SIG-M5 (cell line): ENCODE measurements at places on chromosomes 1 and 21.

DNA sequence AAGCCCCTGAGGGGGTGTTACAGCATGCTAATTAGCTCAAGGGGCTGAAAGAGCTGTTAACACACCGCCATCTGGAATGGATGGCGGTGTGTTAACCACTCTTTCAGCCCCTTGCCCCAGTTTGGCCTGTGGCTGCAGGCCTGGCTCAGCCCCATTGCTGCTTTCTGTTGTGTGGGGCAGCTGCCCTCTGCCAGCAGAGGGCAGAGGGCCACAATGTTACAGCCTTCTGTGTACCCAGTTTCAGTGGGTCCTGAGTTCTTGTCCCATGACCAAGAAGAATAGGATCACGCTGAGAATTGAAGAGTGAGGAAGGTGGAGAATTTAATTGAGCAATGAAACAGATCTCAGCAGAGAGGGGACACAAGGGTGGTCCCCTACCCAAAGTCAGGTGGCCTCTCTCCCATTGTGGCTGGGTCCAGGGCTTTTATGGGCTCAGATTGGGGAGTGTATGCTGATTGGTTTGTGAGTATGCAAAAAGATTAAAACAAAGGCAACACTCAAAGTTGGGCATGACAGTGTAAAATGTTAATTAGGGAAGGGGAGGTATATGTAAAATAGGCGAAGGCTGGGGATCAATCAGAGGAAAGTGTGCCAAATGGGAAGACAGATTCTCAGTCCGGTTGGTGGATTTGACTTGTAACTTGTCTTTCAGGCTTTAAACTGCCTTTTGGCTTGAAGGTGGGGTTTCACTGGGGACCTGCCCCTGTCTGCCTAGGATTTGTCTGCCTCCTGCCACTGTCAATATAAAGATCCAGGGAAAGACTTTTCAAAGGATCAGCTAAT, 142.2 kb downstream of the RABGAP1L start:
- DNase-seq: no peak

GRCh38 chr1:207654320-207654719, 9.4 kb downstream of the CR1L start:
- DNase-seq: no peak

GRCh38 chr1:239232921-239233320, 153.4 kb upstream of the CHRM3 start:
- no peak for DNase-seq

GRCh38 chr21:37425001-37425400, 58.4 kb downstream of the DYRK1A start:
- no peak for DNase-seq

- DNase-seq: no peak
Measured at GRCh38 chr1:83691953-83692500, 306.9 kb downstream of the TTLL7 start.

DNA sequence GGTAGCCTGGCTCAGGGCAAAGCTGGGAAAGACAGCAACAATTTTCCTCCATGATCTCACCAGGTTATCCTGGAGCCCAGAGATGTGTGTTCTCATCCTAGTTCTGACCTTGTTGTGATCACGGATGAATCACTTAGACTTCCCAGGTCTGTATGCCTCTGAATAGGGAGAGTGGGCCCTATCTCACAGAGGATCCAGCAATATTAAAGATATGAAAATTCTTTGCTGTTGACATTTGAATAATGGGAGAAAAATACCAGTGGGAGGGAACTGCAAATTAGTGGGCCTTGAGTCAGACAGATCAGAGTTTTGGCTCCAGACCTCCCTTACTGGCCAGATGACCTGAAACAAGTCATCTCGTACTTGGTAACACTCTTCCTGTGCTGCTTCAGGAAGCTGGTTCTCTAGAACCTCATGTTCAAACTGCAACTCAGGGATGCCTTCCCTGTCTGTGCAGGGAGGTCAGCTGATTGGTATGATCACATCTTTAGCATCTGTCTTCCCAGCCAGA, 32.8 kb upstream of the RNF19B start:
- DNase-seq: no peak

DNA sequence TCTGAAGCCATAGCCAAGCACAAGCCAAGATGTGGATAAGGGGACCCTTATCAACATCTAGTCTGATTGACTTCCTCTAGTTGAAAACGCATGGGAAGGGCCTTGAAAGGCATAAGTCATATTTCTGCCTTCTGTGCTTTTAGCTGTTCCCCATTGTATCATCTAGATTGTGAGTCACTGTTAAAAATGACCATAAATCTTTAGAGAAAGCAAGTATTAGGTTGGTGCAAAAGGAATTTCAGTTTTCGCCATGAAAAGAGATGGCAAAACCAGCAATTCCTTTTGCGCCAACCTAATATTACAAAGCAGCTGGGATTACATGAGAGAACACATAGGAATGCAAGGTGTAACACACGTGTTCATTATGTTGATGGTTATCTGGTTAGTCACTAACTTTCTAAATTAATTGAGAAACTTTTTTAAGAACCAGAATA, 63.6 kb downstream of the CLIC6 start:
- DNase-seq: no peak

- DNase-seq: no peak
Measured at GRCh38 chr1:212293579-212293978, 8.4 kb downstream of the PPP2R5A start.

- DNase-seq: no peak
Measured at GRCh38 chr1:81119319-81119718, 681.4 kb upstream of the ADGRL2 start.

GRCh38 chr1:182634306-182635072, 30.3 kb upstream of the RGS16 start:
- DNase-seq: no peak

DNA sequence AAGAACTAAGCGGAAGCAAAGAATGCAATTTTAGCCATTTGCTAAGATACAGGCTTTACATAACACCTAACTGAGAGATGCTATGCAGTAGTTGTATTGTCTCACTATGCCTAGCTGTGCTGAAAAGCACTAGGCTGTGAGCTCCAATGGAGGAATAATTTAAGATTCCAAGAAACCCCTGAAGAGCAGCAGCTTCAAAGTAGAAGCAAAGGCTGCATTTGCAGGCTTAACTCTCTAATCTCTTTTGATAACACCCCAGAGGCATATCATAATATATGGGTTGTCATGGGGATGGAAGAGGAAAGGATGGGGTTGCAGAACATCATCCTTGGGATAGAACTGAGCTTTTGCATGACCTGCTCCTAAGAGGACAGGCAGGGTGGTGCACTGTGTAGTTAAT, 102.0 kb downstream of the ERG start:
- DNase-seq: no peak

GRCh38 chr1:115668579-115668978, 26.8 kb downstream of the VANGL1 start:
- DNase-seq: no peak

- no peak for DNase-seq
Measured at GRCh38 chr1:70227439-70227838, 6.3 kb downstream of the SRSF11 start.

DNA sequence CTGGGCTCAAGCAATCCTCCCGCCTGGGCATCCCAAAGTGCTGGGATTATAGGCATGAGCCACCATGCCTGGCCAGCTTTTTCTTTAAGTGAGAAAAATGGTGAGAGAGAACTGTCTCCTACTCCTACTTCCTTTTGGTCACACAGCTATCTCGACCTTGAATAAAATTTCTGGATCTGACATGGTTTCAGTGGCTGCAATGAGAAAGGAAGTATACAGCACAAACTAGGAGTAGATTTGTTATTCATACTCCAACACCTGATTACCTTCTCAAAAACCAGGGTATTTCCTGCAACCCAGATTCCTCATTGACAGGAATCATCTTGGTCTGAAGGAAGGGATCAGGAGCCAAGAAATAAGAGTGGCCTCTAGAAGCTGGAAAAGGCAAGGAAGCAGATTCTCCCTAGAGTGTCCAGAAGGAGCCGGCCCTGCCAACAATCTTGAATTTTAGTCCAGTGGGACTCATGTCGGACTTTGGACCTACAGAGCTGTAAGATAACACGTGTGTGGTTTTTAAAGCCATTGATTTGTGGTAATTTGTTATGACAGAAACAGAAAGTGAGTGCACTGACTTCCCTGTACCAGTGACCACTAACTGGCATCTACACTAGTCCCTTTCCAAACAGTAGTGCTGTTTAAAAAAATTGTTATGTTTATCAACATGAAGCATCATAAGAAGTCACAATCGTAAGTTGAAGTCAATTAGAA, 516.6 kb downstream of the SMYD3 start:
- no peak for DNase-seq

GRCh38 chr1:116990612-116991151, 10.9 kb upstream of the CD101 start:
- peak; percentile 17 for DNase-seq

DNA sequence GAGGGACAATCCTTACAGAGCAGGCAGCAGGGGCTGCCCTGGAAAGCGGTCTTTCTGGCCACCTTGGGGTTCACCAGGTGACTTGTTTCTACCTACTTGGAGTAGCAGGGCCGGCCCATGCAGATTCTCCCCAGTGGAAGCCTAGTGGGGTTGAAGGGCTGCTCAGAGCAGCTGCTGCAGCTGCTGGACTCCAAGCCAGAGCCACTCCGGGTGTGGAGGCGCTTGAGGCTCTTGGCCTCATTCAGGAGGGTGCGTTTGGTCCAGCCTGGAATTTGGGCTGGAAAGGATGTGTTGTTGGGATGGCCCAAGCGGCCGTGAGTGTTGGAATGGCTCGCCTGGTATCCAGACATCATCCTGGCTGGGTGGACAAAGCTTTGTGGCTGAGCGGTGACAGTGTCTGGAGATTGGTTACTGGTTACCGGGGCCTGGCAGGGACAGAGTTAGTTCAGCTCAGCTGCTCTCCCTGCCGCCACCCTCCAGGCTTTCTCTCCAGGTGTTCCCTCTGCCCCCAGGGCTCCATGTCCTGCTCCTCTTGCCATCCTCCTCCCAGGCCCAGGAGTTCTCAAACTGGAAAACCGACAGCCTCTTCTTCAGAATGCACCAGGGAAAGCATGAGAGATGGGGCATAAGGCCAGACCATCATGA, 14.2 kb upstream of the HSPG2 start:
- no peak for DNase-seq

- no peak for DNase-seq
Measured at GRCh38 chr1:222927031-222927430, 112.2 kb downstream of the DISP1 start.

- no peak for DNase-seq
Measured at GRCh38 chr1:39919545-39919944, 17.8 kb upstream of the MYCL start.

DNA sequence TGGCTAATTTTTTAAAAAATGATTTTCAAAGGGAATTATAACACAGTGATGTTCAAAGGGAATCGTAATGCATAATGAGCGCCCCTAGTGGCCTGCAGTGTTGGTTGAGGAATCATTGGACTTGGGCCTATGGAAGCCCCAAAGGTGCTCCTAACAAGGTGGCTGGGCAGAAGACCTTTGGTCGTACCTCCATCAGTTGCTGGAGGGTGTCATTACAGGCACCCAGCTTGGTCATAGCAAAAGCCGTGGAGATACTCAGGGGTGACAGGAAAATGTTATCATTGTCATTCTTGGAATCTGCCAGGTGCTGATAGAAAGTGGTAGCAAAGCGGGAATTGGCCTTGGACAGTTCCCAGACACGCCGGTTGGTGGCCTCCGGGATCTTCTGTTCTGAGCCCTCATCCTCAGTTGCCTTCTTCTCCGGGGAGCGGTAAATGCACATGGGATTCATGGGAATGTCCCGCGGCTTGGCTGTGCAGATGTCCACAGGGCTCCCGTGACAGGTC, 2.7 kb downstream of the SERPINC1 start:
- no peak for DNase-seq

GRCh38 chr1:11786168-11786567, 19.6 kb downstream of the MTHFR start:
- no peak for DNase-seq

GRCh38 chr1:18726368-18726767, 95.7 kb downstream of the PAX7 start:
- DNase-seq: no peak

GRCh38 chr21:43951911-43952703, 60.0 kb upstream of the TRAPPC10 start:
- no peak for DNase-seq

- DNase-seq: no peak
Measured at GRCh38 chr1:203126866-203127665, 460 bp upstream of the ADORA1 start.

- DNase-seq: no peak
Measured at GRCh38 chr1:171819946-171820345, 21.4 kb upstream of the DNM3 start.
